ENCODE measurements at places on chromosomes 11 and 22. TPM values are rescaled to one million over a fixed set of nuclear protein-coding genes. Genes with fewer than 3 reads are reported as not detected.

Gene BATF2
- not detected for total RNA-seq

- peak; percentile 37 for DNase-seq
Observed at GRCh38 chr11:69642549-69642912, 1.6 kb downstream of the CCND1 start.

GRCh38 chr22:29103121-29103520 lies 30.3 kb downstream of the KREMEN1 start:
- DNase-seq, result no peak

DNA sequence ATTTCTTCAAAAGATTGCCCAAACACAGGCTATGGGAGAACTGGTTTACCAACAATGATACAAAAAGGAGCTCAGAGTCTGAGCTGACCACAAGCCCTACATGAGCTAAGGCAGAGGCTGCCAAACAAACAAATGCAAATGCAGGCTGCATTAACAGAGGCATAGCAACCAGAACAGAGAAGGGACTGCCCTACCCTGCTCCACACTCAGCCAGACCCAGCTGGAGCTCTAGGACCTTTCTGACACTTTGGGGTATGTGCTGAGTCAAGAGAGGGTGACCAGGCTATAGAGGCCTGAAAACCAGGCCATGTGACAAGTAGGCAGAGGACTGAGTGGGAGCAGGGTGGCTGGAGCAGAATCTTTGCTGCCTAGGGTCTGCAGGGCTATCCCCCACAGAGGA lies 17.8 kb upstream of the P2RY2 start:
- DNase-seq, result no peak

All from naive thymus-derived CD4-positive, alpha-beta T cell (primary cell).